Substantia nigra (tissue), 51 donors: ENCODE measurements at places on chromosomes 2 and 18.

- DNase-seq: no peak
Measured at GRCh38 chr2:134505446-134505845, 213.4 kb downstream of the TMEM163 start.

- no peak for DNase-seq
Measured at GRCh38 chr2:65658881-65659280, 226.5 kb upstream of the SPRED2 start.

- no peak for DNase-seq
Measured at GRCh38 chr2:19043893-19044292, 314.5 kb downstream of the OSR1 start.

GRCh38 chr2:172947461-172948153, 128.0 kb upstream of the MAP3K20 start:
- DNase-seq: no peak

- no peak for DNase-seq
Measured at GRCh38 chr18:32289483-32290075, 99.7 kb downstream of the MEP1B start.

DNA sequence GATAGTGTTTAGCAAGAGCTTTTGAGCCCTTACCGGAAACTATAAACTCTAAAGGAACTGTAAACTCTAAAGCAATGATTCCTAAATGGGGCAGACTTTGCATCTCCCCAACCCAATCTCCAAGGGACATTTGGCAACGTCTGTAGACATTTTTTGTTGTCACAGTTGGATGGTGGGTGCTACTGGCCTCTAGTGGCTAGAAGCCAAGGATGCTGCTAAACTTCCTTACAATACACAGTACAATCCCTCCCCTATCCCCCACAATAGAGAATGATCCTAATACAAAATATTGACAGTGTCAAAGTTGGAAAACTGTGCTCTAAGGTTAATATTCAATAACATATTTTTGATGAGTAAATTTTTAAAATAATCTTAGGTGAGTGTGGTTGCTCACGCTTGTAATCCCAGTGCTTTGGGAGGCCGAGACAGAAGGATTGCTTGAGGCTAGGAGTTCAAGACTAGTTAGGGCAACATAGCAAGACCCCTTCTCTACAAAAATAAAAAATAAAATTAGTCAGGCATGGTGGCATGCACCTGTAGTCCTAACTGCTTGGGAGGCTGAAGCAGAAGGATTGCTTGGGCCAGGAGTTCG, 66.7 kb downstream of the PTPN4 start:
- peak; percentile 9 for DNase-seq

- no peak for DNase-seq
Measured at GRCh38 chr2:230871361-230872150, 6.8 kb downstream of the ITM2C start.

DNA sequence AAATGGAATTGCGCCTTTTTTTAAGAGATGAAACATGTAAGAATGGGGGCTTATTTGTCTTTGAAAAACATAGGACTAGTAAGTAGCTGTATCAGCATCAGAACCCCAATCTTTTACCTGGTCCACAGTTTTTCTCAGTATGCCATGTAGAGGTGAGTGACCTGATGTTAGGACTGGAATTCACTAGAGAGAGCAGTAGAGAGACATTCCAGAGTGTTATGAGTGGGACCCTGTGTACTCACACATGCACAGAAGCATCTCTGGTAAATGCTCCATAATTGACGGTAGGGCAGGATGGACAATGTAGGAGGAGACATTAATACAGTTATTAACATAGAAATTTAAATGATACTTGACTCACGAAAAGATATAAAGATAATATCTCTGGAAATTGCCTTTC, 1.4 kb upstream of the GALNT13 start:
- DNase-seq: no peak

- DNase-seq: no peak
Measured at GRCh38 chr2:233513953-233514655, 52.5 kb downstream of the USP40 start.

DNA sequence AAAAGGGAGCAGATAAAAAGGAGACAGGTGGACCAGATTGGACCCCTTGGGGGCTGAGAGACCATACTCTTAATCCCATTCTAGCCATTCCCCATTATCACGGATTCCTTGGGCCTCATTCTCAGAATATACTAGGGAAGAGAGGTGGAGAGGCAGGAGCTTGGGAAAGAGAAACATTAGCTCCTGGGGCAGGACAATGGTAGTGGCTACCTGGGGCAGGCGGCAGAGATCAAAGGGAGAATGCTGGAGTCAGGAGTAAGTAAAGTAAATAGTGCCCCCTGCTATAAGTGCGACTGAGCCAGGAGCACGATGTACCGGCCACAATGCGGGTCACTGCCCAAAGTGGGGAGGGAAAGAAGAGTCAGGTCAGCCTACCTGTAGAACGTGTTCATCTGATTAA, 20.4 kb upstream of the IHH start:
- no peak for DNase-seq

- DNase-seq: no peak
Measured at GRCh38 chr2:119263656-119264055, 40.0 kb downstream of the STEAP3 start.

DNA sequence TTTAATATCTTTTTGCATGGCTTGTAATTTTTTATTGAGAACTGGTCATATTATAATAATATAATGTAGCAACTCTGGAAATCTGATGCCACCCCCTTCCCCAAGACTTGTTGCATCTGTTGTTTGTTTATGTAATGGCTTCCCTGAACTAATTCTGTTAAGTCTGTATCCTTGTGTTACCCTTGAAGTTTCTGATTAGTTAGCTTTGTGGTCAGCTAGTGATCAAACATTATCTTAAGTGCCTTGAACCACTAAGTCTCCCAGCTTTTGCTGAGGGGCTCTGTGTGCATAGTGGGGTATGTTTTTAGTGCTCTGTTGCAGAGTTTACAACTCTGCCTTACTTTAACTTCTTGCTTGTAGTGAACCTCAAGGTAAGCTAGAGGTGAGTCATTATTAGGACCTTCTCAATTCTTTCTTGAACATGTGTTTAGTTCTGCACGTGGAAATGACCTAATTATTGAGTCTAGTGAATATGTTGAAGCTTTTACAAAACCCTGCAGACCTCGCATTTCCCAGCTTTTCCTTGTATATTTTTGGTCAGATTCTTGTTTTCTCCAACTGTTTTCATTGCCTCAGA, 24.8 kb downstream of the SMCHD1 start:
- DNase-seq: no peak

DNA sequence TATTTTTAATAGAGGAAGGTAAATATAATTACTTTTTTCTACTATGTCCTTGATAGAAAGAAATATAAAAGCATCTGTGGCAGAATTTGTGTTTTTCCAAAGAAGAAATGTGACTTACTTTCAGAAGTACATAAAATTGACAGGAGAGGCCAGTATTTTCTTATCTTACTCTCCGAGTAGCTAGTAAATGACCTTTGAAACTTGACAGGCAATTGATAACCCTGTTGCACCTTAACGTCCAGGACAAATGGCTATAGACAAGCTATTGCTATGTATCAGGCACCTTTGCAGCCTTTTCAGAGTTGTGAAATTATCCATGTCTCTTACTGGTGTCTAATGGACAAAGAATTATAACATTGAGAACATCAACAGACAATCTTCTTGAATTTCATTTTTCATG, 63.0 kb upstream of the TNFRSF11A start:
- no peak for DNase-seq

GRCh38 chr2:218996937-218997336, 3.7 kb upstream of the CRYBA2 start:
- DNase-seq: no peak

DNA sequence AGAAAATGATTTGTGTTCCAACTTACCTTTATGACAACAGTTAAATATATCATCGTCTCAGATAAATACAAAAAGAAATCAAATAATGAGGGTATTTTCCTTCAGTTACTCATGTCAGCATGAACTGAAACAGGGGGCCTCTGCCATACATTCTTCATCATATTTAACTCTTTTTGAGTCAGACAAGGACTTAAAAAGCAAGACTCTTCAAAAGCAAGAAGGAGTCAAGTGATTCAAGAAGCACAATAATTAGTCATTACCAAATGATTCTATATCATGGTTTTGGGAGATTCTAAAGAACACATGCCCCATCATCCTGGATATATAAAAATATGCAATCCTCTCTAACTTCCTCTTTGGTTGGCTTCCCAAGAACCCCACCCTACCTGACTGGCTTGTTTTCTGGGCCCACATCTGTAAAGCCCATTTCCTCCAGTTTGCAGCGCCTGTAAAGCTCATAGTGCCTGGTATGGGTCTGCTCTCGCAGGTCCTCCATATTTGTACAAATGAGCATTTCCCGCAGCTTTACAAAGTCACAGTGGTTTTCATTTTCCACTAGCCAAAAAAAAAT, 49.7 kb downstream of the SEPTIN10 start:
- DNase-seq: no peak

DNA sequence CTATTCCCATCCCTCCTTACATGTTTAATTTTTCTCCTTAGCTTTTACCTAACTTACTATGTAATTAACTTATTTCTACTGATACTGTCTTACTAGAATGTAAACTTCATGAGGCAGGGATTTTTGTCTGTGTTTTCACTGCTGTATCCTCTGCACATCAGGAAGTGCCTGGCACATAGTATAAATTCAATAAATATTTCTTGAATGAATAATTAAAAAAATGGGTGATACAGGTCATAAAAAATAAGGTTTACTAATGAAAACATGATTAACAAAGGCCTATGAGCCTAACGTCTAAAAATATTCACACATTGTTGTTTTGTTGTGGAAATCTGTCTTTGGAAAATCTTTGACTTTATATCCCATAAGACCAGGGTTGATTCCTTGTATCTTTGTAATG, 4.5 kb downstream of the RBKS start:
- DNase-seq: no peak

- DNase-seq: peak; percentile 31
Measured at GRCh38 chr2:229800997-229801754, 86.8 kb upstream of the DNER start.

DNA sequence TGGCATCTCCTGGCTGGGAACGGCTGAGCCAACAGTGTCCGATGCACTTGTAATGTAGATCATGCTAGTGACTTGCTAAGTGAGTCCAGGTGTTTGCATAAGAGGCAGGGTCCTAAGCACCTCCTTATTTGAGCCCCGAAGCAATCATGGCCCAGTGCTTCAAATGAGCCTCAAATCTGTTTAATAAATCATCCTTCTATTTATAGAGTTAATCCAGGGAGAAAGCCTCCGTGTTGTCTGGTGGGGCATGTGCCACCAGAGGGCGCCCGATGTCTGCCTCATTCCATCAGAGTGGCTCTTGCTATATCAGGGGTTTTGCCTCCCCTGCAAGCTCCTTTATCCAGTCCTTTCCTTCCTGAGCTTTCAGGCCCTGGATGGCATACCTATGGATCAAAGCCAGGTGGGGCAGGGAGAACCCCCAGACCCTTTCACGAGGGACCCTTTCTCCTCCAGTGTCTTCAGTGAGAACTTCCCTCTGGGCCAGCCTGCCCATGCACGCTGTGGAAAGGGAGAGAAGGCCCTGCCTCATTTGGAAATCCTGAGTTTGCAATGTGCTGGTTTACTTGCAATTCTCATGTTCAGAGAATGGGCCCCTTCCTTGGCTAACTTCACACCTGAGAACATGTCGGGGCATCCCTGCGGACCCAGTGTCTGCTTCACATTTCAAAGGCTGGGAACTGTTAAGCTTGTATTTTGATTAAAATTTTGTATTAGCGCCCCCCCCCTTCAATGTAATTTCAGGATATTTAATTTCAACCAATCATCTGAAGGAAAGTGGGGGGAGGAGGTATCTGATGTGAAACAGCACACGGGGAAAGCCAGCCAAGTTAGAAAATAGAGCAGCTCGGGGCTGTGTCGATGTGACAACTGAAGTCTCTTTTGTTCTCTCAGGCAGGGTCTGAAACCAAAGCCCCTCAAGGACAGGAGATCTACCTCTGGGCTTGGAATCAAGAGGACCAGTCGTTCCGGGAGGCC, 39.7 kb downstream of the RDH14 start:
- DNase-seq: peak; percentile 69

DNA sequence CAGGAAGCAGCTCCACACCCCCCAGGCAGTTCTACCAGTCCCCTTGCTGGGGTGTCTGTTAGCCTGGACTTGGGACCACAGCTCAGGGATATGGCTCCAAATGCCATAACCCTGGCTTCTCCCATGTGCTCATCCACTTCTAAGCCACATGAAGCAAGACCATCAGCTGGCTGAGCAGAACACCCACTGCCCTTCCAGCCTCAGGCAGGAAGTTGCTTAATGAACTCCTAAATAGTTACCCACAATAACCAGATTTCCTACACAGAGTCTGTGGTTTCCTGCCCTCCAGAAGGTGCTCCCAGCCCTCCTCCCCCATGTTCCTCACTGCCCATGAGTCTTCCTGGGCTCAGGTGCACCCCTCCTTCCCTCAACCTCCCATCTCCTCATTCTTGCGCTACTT, 98.3 kb upstream of the EPC2 start:
- no peak for DNase-seq

GRCh38 chr2:206856513-206856912, 82.8 kb upstream of the CPO start:
- DNase-seq: no peak

- DNase-seq: no peak
Measured at GRCh38 chr2:58131191-58132011, 84.8 kb downstream of the VRK2 start.

DNA sequence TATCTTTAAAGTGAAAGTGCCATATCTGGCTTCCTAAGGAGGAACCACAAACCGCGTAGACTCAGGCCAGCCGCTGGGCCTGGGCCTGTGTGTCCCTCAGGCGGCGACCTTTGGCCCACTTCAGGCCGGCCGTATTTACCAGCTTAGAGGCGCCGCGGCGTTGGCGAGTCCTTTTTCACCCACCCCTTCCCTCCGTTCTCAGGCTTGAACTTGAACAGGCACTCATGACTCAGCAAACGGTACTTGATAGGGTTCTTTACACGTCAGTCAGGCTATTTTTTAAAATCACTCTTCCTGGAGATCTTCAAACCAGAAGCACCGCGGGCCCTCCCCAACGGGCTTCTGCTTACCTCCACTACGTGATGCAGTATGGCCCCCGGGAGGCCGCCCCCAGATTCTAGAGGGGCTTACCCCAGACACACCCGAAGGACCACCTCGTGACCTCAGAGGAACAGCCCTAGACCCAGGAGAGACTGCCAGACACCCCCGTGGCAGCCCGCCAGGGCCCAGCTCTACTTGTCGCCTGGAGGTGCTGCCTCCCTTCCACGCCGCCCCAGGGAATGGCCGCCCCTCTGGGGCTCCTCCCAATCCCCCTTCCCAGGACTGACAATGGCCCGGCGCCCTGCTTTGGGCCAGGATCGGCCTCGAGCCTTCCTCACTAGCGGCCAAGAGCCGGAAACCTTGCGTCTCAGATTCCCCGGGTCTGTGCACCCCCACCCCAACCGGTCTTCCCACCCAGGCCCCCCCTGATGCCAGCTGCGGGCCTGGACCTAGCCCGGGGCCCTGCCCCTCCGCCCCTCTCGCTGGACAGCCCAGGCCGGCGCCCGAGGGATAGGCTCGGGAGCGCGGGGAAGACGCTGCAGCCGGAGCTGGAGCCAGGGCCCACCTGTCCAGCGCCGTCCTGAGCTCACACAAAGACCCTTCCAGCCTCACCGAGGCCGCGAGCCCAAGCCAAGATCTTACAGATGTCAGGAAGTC, 33.8 kb upstream of the IMPA2 start:
- peak; percentile 86 for DNase-seq

DNA sequence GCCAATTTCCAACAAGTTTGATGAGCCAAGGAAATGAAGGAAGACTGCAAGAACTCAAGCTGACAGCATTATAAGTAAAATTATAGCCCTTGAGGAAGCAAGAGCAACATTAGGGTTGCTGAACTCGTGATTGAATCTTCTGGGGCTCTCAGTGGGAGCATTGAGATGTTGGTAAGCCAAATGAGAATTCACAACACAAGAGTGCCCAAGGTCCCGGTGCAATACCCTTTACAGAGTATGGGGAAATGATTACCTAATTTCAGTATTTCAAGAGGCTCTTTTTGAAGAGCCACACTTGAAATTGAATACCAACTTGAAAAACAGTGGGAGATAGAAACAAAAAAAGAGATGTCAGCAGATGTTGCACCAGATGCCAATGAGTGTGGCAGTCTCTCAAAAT, 554.5 kb downstream of the STK39 start:
- no peak for DNase-seq
